Dermis blood vessel endothelial cell (primary cell): ENCODE measurements at places on chromosomes 6 and 20. TPM values are rescaled to one million over a fixed set of nuclear protein-coding genes. Genes with fewer than 3 reads are reported as not detected.
A peak's percentile ranks its signal among the peaks of the same experiment; 100 is the strongest.

The CD24 gene
- 9.4 and 21.6 TPM in 2 replicates for total RNA-seq

The CCN2 gene
- 773 and 867 TPM in 2 replicates for total RNA-seq

The RNF182 gene
- 0.84 and 0.85 TPM in 2 replicates for total RNA-seq

The HDGFL1 gene
- not detected in 2 replicates for total RNA-seq

The C20orf141 gene
- total RNA-seq, result not detected in 2 replicates

The PDYN gene
- not detected in 2 replicates for total RNA-seq

The SPTLC3 gene
- 0.68 and 1.4 TPM in 2 replicates for total RNA-seq

The HLA-DRA gene
- total RNA-seq, result 0.09 TPM in 1 of 2 replicates, not detected in the other

GRCh38 chr20:16423311-16424212, 149.7 kb downstream of the KIF16B start:
- no peak for DNase-seq

DNA sequence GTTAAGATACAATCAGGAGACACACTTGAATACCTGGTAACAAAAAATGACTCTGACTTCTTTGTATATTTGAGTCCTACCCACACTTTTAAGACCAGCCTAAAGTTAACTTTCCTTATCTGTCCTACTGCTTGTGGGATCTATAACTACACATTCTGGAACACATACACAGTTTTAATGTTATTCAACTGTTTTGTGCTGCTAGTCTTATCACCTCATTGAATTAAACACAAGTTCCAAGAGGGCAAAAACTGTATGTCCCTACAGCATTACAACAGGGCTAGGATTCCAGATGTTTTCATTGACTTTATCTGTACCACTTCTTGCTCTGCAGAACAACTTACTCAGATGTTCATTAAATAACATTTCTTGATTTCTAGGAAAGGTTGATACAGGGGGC, 2.8 kb downstream of the HMGN3 start:
- no peak for DNase-seq

GRCh38 chr6:583116-583515, 73.8 kb downstream of the HUS1B start:
- no peak for DNase-seq

- DNase-seq, result peak; percentile 72
Observed at GRCh38 chr6:4687989-4688947, 87.9 kb upstream of the CDYL start.

GRCh38 chr6:14444295-14444972, 326.9 kb downstream of the CD83 start:
- no peak for DNase-seq

DNA sequence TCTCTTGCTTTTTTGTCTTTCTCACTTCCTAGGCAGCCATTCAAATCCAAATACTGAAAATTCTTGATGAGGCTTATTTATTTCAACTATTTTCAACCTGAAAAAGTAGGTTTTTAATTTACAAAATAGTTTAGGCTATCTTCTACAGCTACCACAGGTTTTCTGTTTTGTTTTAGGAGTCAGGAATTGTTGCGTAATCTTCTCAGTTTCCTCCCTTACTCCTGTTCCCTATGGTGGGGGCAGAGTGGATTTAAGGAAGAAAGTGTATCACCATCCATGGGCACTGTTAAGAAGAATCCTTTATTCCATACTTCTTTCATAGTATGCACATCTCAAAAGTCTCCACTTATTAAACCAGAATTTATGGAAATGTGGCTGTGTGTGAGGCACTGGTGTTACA, 182.4 kb downstream of the KHDC1L start:
- DNase-seq, result no peak

DNA sequence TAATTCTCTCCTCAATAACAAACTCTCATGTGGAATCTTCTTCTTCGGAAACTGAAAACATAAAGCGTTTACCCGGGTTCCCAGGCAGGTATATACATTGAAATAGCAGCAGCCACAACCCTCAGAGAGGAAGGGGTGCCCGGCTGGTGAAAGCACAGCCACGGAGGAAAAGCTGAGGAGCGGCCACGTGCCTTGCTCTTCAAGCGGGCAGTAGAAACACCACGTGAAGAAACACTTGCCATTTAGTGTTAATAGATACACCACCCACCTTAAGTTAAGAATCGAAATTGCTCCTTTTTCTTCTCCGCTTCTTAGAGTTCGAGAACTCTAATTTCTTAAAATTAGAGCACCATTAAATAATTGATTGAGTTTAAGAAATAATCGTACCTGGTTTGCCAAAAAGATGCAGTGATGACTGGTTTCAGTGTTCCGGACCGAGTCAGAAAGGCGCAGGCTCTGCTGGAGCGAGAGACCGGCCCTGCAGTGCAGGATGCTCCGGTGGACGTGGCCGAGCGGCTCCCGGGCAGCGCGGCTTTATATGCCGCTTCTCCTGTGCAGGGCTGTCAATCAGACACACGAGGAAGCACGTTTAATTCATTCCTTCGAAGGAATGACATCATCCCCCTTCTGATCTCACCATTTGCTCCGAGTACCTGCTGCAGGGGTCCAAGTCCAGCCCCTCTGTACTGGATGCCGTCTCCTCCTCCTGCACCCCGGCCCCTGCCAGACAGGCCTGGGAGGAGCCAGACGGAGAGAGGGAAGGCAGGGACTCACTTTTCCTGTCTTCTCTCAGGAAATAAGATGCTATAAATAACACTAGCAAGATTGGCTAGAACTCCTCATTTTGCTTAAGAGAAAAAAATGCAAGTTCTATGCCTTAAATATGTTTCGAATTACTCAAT, at the start of gene THBS2:
Gene THBS2, minus strand, starts transcription at position 510 of the 902 bp plus-strand sequence. CDS start 3,062 bp downstream, outside the sequence.
- DNase-seq, result no peak

- DNase-seq, result peak; percentile 73
Observed at GRCh38 chr6:75402296-75402695, 91.3 kb downstream of the FILIP1 start.

DNA sequence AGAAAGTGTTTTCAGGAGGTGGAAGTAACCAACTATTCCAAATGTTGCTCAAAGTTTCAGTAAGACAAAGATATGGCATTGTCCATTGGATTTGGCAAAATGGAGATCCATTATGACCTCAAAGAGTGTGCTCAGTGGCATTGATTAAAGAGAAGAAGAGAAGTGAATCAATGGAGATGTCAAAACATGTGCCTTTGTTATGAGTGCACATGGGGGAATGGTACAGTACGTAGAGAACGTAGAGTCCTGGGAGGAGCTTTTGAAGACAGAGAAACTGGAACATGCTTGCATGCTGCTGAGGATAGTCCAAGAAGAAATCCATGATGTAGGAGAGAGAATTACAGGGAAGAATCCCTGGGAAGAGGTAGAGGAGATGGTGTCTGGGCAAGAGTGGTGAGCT, 42.0 kb upstream of the PAX1 start:
- no peak for DNase-seq

DNA sequence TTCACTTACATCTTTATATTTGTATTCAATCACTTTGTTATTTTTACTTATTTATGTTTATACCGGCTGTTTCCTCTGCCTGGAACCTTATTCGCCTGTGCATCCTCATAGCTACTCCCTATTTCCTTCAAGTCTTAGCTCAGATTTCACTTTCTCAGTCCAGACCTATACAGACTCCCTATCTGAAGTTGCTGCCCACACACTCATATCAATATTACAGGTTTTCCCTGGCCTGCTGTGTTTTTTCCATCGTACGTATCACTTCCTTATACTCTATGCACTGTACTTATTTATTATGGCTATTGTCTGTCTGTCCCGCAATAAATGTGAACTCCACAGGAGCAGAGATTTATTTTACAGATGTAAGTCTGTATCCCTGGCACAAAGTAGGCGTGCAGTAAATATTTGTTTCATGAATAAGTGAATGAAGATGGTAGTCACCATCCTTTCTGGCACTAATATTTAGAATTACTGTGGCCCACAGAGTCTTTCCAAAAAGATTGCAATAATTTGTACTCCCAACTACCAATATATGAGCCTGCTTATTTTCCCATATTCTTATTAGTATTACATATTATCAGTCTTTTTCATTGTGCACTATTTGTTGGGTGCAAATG, 64.9 kb downstream of the TNFAIP3 start:
- DNase-seq, result peak; percentile 8

DNA sequence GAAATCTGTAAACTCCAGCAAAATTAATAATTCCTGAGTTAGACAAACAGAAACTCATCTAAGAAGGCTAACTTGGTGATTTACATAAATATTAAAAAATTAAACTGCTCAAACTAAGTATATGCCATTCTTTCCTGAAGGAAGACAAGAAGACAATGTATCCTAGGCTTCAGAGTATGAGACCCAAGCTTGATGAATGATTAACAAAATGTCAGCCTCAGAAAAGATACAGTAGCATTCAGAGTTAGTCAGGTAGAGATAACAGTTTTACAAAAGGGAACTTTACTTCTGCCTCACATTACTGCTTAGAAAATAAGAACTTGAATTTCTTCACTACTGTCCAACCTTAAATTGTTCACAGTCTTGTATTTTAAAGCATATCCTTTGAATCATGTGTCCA, 12.0 kb downstream of the CSNK2A1 start:
- DNase-seq, result no peak

- peak; percentile 79 for DNase-seq
Observed at GRCh38 chr6:70371454-70372105, 41.7 kb upstream of the FAM135A start.

- DNase-seq, result no peak
Observed at GRCh38 chr20:1909097-1909496, 13.9 kb downstream of the SIRPA start.

DNA sequence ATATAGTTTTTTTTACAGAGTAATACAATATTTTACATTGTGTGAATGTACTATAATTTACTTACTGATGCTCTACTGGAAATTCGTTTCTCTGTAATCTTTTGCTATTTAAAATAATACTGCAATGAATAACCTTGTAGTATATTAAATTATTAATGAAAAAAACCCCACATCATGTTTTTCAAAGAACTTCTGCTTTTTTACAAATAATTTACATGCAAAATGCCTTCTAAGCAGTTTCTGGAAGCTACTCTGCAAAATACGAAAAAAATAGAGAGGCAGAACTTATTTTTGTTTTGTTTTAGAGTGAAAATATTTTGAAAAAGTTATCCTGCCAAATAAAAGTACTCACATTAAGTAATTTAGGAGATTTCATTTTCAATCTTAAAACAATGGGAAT, 165.8 kb upstream of the SIM1 start:
- no peak for DNase-seq

GRCh38 chr6:150673720-150674346, 74.1 kb downstream of the PLEKHG1 start:
- no peak for DNase-seq

GRCh38 chr6:169867751-169868191, 116.3 kb downstream of the ERMARD start:
- DNase-seq, result no peak

GRCh38 chr20:25361287-25361683, 29.4 kb downstream of the ABHD12 start:
- peak; percentile 25 for DNase-seq

DNA sequence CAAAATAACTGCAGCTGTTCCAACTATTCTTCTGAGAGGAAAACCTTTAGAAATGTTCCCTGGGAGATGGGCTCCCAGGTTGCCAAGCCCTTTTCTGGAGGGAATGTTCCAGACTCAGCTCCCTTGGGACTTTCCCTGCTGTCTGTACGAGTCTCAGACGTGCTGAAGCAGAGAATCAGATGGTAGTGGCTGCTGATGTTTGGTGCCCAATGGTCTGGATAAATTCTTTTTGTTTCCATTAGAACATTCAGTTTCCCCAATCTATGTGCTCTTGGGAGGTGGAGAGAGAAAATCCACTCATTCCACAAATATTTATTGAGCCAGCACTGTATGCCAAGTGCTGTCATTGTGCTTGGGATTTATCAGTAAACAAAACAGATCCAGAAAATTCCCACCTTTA, 40.0 kb downstream of the SNHG17 start:
- DNase-seq, result no peak

DNA sequence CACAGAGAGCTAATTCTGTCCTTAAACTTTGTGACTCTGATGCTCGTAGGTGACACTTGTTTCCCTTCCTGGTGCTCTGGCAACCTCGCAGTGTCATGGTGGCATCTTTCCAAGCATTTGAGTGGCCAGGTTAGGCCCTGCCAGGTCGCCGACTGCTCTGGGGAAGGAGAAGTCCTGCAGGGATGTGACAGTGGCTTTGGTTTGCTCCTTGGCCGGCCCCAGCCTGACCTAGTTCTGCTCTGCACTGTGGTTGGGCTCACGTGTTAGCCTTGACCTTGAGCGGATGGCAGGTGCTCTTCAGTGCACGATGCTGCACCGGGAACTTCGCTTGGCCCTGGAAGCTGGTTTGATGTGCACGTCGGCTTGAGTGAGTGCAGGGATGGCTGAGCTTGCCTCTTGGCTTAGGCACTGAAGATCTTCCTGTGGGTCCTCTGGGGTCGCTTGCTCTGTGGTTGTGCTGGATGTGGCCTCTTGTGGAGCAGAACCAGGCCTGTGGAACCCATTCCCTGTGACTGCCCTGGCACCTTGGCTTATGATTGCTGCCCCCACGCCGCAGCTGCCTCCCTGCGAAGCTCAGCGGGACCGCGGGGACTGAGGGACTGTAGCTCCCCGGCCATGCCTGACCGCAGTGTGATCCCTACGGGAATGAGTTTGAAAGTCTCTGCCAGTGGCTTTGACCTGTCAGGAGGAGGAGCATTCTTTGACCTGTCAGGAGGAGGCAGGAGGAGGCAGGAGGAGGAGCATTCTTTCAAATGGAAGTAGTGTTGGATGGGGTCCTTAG, 8.7 kb downstream of the OSBPL2 start:
- no peak for DNase-seq

- no peak for DNase-seq
Observed at GRCh38 chr20:53149148-53149889, 177.2 kb downstream of the TSHZ2 start.

DNA sequence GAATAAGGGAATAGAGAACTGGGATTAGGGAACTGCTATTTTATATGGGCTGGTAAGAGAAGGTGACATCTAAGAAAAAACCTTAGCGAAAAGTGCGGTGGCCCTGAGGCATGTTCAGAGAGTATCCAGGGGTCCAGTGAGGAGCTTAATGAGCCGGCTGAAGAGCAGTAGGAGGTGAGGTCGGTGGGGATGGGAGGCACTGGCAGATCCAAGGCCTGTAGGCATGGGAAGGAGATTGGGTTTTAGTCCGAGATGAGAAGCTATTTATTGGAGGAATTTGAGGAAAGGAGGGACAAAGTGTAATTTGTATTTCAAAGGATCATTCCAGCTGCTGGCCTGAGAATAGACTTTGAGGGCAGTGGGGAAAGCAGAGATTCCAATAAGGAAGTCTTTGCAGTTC, 123.8 kb downstream of the QKI start:
- no peak for DNase-seq

DNA sequence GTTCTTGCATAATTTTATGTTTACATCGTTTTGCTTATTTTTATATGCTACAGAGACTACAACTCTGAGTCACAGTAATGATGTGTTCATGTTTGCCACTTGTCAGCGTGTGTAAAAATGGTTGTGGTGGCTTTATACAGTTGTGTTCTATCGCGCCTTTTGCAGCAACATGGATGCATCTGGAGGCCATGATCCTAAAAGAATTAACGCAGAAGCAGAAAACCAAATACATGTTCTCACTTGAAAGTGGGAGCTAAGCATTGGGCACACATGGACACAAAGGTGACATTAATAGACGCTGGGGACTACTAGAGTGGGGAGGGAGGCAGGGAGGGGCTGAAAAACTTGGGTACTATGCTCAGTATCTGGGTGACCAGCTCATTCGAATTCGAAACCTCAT, 996 bp upstream of the SEC23B start:
- DNase-seq, result no peak
